ENCODE measurements at places on chromosomes 3 and 15. TPM values are rescaled to one million over a fixed set of nuclear protein-coding genes. Genes with fewer than 3 reads are reported as not detected.

GRCh38 chr3:41208507-41209220, 9.4 kb downstream of the CTNNB1 start:
- DNase-seq, result no peak

GRCh38 chr3:37291275-37291700, 116.9 kb upstream of the LRRFIP2 start:
- no peak for DNase-seq

Gene KCNAB1
- 3.2 TPM for total RNA-seq

GRCh38 chr3:72998466-72998865, 1.9 kb downstream of the PPP4R2 start:
- DNase-seq, result no peak

GRCh38 chr3:107942951-107943749, 147.7 kb downstream of the CD47 start:
- no peak for DNase-seq

- DNase-seq, result no peak
These were observed 94.3 kb downstream of the OXNAD1 start for GRCh38 chr3:16359331-16359730.

Gene PPP1R14D
- total RNA-seq, result 1.3 TPM

Gene NR1I2
- not detected for total RNA-seq

Gene THBS1
- 377 TPM for total RNA-seq

GRCh38 chr15:40313531-40314398, 6.0 kb upstream of the PLCB2 start:
- peak; percentile 77 for DNase-seq

Gene IGDCC3
- not detected for total RNA-seq

DNA sequence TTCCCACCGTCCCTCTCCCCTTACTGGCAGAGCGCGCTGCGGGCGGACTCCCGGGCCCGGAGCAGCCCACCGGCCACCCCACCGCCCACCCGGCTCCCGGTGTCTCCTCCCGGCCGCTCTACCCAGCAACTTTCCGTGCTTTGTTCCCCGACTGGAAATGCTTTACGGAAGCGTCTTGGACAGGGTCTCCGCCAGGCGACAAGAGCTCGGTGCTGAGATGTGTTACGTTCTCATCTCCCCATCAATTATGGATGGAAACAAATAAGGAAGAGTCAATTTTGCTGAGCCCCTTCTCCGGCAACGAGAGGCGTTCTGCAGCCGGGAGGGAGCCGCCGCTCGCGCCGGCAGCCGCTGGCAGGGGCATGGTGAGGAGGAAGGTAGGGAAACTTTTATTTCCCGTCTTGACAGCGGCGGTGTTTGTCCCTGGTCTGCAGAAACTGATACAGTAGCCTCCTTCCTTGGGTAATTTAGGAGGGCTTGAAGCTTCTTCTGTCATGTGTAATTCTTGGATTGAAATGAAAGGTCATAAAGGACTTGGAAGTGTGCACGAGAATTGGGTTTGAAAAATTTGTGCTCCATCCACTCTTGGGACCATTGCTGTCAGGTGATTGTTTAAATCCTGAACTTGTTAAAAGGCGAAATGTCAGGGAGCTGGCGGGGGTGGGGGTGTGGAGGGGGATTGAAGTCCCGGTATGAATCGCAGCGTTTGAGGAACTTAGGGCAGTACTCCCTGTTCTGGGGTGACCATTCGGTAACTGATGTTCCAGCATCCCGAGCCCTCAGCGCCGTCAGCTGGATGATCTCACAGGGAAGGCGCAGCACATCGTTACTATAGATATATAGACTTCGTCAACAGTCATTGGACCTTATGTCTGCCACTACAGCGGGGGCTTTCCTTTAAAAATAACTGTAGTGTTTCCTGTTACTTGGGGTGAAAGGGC, 1.5 kb downstream of the SEMA6D start:
- DNase-seq, result peak; percentile 59

Measured in upper lobe of right lung (tissue), 1 donor.